ENCODE measurements at places on chromosomes 3 and 15. TPM values are rescaled to one million over a fixed set of nuclear protein-coding genes. Genes with fewer than 3 reads are reported as not detected.

DNA sequence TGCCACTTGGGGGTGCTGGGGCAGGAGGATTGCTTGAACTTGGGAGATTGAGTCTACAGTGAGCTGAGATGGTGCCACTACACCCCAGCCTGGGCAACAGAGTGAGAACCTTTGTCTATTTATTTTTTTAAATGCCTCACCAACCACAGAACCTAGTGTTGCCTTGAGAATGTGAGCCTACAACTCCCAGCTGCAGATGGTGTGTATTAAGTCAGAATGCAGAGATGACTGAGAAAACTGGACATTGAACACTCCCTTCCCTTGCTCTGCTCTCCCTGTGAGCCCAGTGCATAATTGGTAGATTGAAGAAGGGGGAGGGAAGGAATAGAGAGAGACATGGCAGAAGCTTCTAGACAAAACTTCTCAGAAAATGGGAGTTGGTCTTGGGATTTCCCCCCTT is 53.5 kb downstream of the CCDC33 start:
- DNase-seq: no peak

GRCh38 chr3:131995891-131996290 is 38.9 kb downstream of the CPNE4 start:
- no peak for DNase-seq

DNA sequence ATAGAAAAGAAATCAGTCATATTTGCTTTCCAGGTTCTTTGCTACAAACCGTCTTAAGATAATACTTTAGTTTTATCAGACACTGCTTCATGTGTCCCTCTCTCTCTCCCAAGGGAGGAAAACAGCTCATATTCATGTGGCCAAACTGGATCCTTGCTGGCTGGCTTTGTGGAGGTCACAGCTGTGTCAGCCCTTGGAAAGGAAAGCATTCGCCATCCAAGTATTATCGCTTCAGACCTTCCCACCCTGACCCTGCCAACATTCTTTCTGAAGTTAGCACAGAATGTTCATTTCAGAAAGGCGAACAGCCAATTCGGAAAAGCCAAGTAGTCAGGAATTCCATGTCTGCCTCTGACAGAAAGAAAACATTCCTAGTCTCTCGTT is 213.6 kb downstream of the FEZF2 start:
- DNase-seq: peak; percentile 75

DNA sequence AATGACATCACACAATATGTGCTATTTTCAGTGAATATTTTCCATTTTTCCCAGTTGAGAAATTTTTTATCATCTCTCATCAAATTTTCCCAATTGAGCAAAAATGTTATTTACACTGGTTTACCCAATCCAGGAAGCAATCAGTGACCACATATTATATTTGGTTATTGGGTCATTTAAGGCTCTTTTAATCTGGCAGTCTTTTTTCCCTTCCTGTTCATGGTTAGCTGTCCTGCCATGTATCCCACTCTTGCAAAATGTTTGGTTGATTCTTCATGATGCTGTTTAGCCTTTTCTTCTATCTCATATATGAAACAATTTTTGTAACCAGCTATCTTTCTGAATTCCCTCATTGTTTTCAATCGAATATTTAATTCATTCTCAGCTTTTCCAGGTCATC is 626.0 kb downstream of the RBMS3 start:
- DNase-seq: no peak

DNA sequence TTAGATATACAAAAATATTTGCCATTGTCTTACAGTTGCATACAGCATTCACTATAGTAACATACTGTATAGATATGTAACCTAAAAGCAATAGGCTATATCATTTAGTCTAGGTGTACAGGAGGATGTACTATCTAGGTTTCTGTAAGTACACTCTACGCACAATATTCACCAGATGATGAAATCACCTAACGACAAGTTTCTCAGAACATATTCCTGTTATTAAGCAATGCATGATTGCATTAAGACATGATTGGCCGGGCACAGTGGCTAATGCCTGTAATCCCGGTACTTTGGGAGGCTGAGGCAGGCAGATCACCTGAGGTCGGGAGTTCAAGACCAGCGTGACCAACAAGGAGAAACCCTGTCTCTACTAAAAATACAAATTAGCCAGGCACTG is 14.5 kb upstream of the PRKCI start:
- DNase-seq: no peak

DNA sequence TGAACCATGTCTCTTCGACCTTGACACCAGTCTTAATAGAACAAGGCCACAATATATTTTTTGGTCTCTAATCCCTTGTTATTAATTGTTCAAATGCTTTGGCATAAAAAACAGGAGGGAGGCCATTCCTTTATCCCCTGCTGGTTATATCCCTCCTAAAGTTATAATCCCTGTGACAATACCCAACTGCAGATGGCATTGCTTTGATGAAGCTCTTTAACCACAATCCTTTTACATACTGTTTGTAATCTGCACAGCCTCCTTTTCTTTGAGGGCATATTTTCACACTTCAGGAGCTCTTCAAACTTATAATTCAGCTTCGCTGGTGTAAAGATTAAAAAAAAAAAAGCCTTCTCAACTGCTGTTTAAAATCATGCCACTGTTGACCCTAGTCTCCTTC is 919.0 kb downstream of the EPHA3 start:
- no peak for DNase-seq

GRCh38 chr15:38128341-38128781 is 124.3 kb upstream of the SPRED1 start:
- DNase-seq: peak; percentile 84

DNA sequence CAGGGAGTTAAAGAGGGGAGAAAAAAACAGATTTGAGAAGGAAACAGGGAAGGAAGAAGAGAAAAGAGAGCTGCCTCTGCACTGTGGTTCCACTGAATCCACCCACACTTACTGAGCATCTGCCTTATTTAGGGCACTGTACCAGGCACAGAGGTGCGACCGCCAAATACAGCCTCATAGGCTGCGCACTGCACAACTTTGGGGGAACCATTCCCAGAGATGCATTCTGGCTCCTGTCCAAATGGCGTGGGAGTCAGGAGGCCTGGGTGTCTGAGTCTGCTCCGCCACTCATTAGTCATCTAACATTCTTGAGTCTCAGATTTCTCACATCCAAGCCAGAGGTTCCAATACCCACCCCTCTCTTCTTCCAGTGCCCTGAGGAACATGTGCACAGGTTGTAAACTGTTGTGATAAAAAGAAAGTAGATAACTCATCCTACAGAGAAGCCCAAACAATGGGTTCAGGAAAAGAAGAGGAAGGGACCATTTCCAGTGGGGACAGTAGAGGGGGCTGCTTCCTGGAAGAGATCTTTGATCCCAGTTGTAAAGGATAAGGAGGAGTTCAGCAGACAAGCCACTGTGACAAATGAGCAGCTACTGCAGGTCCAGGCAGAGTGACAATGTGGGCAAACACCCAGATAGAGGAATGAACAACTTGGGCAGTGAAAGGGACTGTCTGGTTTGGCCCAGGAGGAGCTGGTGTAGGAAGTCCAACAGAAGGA is 254.6 kb downstream of the UACA start:
- DNase-seq: peak; percentile 61

GRCh38 chr3:183837390-183837789 is 12.0 kb upstream of the MAP6D1 start:
- DNase-seq: no peak

- no peak for DNase-seq
Observed at GRCh38 chr15:65034719-65035118, 5.3 kb upstream of the MTFMT start.

GRCh38 chr15:42199126-42199525 is 9.0 kb downstream of the VPS39 start:
- DNase-seq: no peak

DNA sequence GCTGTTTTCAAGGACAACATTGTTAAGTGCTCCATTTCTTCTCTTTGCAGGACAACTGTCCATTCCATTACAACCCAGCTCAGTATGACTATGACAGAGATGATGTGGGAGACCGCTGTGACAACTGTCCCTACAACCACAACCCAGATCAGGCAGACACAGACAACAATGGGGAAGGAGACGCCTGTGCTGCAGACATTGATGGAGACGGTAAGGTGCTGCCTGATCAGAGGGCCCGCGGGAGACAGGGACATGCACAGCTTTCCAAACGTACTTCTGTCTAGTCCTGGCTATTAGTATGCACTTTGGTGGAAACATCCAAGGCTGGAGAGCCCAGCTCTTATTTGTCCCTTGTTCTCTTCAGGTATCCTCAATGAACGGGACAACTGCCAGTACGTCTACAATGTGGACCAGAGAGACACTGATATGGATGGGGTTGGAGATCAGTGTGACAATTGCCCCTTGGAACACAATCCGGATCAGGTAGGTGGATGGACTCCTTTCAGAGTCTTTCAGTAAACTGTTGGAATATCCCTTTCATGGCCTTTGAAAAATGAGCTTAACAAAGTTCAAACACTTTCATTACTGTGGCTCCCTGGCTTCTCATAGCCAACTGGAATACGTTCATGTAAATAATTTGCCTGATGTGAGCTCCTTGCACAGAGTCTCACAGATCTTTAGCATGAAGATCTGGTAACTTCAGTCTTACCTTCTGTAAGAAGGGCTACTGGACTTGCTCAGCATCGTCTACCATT is 10.4 kb downstream of the THBS1 start:
- no peak for DNase-seq

GRCh38 chr3:139286825-139287224 is 57.0 kb upstream of the MRPS22 start:
- no peak for DNase-seq

DNA sequence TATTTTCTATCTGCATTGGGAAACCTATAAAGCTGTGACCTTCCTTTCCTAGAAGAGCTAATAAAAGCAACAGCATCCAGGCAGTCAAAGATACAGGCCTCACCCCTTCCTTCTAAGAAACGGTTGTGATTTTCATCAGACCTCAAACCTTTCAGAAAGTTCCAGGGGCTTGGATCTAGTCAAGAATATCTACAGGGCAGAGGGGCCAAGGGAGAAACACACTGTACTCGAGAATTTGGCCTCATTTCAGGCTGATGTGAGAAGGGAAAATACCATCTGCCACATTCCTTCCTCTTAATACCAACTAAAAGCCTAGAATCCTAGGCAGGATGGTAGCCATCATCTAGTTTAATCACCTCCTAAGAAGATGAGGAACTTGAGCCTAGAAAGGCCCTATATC is 24.5 kb upstream of the BCL6 start:
- DNase-seq: no peak

Gene LRRC31
- not detected for total RNA-seq

Gene CAPN3
- 5.5 TPM for total RNA-seq

Gene SSUH2
- 3.9 TPM for total RNA-seq

Gene VPS18
- 32.0 TPM for total RNA-seq

Gene GHSR
- 1.4 TPM for total RNA-seq

Gene CHRM5
- total RNA-seq: 4.6 TPM

Gene CNTN3
- total RNA-seq: 0.96 TPM

Gene REC114
- total RNA-seq: not detected

Gene GPR87
- total RNA-seq: 4.1 TPM

Gene CPA3
- 12.3 TPM for total RNA-seq
